ENCODE measurements at places on chromosomes 3 and 15.

GRCh38 chr15:60761505-60761845 lies 282.5 kb upstream of the ICE2 start:
- DNase-seq = no peak

- DNase-seq = no peak
These were observed 181.1 kb downstream of the LRTM1 start for GRCh38 chr3:54746722-54747121.

GRCh38 chr3:58066842-58067241 lies 58.6 kb downstream of the FLNB start:
- no peak for DNase-seq

GRCh38 chr3:73548436-73548835 lies 76.3 kb downstream of the PDZRN3 start:
- no peak for DNase-seq

GRCh38 chr15:100133001-100133400 lies 208.8 kb downstream of the ADAMTS17 start:
- no peak for DNase-seq

- peak; percentile 20 for DNase-seq
These were observed 78.5 kb upstream of the FAM174B start for GRCh38 chr15:92733934-92734521.

DNA sequence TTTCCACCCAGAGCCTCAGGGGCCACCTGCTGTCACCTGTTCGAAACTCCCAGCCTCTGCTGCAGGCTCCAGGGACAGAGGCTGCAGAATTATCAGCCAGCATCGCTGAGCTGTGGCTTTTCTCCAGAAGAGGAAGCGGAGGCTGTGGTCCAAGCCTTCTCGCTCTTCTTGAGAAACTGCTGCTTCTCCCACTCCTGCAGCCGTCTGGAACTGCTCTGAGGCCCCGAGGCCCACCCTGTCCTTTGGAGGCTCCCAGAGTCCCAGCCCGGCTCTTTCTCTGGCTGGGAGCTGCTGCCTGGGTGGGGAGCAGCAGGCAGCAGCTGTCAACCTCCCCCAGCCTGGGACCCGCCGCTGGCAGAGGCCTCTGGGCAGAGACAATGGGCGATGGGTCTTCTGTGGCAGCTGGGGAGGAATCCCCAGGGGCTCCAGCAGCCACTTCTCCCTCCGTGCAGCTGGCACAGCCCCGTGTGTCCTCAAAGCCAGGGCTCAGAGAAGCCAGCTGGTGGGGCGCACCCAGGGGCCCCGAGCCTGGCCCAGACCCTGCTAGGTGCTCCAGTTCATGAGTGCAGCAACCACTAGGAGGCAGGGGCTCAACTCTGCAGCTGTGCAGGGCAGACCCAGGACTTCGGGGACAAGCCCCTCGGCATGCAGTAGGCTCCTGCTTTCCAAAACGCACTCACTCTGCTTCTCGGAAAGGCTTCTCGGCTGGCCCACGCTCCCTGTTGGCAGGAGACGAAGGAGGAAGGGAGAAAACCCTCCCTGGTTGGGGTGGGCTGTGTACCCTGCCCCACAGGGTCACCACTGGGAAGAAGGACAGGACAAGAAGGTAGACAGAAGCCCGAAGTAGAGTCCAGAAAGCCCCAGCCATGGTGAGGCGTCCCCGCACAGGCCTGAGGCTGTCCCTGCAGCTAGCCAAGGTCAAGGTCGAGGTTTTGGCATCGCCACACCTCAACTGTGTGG lies 49.9 kb upstream of the FURIN start:
- DNase-seq = no peak

DNA sequence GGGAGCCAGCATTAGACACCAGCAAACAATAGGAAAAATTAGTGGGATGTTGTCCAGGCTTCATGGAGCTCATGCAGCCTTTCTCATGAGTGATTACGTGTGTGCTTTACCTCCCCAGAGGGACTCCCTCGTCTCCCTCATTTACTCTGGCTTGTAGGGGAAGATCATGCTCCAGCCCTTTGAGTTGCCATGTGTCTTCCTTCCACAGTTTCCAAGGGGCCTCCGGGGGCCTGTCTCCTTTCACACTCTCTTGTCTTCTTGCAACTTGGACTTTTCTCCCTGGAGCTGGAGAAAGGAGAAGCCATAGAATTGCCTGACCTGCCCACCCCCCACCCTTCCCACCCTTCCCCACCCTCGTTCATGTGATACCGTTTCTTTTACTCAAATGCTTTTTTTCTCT lies 98.7 kb downstream of the FAM43A start:
- DNase-seq = no peak

- peak; percentile 15 for DNase-seq
These were observed 148.0 kb upstream of the TPM1 start for GRCh38 chr15:62894322-62895085.

DNA sequence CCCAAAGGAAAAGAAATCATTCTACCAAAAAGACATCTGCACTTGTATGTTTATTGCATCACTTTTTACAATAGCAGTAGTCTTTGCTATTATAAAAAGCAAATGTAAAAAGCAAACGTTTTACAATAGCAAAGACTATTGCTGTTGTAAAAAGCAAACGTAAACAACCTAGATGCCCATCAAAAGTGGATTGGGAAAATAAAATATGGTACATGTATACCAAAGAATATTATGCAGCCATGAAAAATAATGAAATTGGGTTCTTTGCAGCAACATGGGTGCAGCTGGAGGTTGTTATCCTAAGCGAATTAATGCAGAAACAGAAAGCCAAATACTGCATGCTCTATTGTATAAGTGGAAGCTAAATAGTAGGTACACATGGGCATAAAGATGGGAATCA lies 97.3 kb upstream of the ZBTB20 start:
- no peak for DNase-seq

- DNase-seq = no peak
These were observed 630.5 kb upstream of the LMCD1 start for GRCh38 chr3:7871003-7871560.

- peak; percentile 37 for DNase-seq
These were observed 928 bp downstream of the ANKRD34C start for GRCh38 chr15:79283252-79284048.
